NCI-H1436 (cell line): ENCODE measurements at places on chromosomes 16 and 17.
A peak's percentile ranks its signal among the peaks of the same experiment; 100 is the strongest.

DNA sequence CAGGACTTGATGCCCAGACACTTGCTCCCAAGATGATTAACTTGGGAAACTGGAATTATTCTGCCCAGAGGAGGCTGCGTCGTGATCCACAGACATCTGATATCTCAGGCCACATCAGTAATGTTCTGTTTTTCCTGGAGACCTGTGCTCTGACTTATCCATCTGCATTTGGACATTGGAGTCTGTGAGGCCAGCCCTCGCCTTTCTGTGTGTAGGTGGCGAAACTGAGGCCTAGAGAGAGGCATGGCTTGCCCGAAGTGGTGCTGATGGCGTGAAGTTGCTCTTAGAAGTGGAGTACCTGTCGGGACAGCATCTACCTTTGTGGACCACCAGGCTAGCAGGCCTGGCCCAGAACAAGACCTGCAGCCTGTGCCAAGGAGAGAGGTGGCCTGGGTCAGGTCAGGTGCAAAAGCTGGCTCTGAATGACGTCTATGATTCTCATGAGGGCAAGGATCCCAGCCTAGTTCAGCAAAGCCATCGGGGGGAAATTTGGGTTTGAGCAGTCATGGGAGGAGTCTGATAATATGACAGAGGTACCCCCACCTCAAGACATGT lies 186.8 kb upstream of the ZNF469 start:
- no peak for DNase-seq

GRCh38 chr17:17546399-17547185 lies 44.9 kb downstream of the PEMT start:
- no peak for DNase-seq

GRCh38 chr16:12541672-12542071 lies 262.0 kb downstream of the CPPED1 start:
- DNase-seq, result no peak

GRCh38 chr17:49779739-49780231 lies 8.7 kb upstream of the KAT7 start:
- DNase-seq, result peak; percentile 20

DNA sequence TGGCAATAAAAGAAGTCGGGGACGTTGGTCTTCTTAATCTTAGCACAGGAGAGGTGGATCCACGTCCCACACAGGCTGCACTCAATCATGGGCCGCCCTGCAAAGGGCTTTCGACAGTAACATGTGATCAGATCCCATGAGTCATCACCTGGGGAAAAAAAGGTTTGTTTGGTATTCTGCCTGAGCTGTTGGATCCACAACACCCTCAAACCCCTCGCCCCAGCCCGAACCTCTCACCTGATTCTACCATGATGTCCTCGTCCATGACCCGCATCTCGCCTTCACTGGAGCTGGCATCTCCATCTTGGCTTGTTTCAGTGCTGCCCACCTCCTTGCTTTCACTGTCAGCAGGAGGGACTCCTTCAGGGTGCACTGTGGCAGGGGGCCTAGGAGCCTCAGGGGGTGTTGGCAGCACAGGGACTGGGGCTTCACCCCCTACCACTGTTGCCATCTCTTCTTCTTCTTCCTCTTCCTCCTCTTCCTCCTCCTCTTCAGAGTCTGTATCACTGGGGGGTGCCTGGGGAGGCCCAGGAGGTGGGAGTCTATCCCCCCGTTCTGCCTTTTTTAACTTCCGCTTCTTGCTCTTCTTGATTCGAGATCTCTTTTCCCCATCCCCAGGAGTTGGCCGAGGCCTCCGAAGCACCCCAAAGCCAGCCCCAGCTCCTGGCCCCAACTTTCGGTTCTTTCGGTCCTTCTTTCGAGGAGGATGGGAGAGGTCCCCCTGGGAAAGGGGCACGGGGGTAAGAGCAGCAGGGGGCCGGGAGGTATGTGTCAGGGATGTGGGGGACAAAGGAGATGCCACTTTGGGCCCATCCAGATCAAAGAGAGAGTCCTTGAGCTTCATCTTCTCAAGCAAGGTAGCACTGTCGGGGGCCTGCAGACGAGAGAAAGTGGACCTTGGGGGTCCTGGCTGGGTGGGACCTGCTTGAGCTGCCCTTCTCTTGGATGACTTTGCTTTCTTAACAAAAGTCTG lies 1.7 kb upstream of the DVL2 start:
- DNase-seq, result no peak

DNA sequence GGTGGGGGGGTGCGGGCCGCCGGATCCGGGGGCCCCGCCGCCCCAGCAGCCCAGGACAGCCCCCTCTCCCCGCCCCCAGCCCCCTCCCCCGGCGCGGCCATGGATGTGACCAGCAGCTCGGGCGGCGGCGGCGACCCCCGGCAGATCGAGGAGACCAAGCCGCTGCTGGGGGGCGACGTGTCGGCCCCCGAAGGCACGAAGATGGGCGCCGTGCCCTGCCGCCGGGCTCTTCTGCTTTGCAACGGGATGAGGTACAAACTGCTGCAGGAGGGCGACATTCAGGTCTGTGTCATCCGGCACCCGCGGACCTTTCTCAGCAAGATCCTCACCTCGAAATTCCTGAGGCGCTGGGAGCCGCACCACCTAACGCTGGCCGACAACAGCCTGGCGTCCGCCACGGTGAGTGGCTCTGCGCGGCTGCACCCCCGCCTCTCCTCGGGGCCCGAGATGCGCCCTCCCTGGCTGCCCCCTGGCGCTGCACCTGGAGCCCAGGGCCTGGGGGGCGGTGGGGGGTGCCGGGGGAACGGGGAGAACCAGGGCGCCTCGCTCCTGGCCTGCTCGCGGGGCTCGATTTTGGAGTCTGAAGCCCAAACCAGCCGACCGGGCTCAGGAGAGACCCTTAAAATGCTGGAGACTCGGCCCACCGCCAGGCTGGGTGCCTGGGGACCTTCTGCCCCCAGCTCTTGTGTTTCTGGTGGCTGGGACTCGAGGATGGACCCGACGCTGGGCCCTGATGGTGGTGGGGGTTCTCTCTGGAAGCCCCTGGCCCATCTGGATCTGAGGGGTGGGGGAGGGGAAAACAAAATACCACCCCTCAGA lies 744 bp downstream of the CMIP start:
- DNase-seq, result peak; percentile 26

GRCh38 chr17:34082404-34082803 lies 172.7 kb upstream of the CCL2 start:
- no peak for DNase-seq

GRCh38 chr17:55368706-55369105 lies 52.9 kb downstream of the MMD start:
- no peak for DNase-seq

GRCh38 chr16:80527297-80527696 lies 13.5 kb upstream of the DYNLRB2 start:
- no peak for DNase-seq

GRCh38 chr17:18987862-18988545 lies 16.6 kb downstream of the FAM83G start:
- DNase-seq, result no peak

DNA sequence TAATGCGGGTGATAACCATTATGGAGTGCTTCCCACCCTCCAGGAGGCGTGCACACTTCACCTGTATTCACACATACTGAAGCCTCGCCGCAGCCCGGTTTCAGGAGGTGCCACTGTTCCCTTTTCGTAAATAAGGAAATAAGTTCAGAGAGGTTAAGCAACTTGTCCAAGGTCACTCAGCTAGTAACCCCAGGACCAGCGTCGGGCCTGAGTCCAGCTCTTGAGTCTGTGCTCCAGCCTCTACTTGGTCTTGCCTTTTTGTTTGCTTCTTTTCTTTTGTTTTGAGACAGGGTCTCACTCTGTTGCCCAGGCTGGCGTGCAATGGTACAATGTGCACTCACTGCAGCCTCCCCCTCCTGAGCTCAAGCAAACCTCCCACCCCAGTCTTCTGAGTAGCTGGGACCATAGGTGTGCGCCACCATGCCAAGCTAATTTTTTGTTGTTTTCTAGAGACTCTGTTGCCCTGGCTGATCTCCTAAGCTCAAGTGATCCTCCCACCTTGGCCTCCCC lies 63.5 kb upstream of the CIBAR2 start:
- no peak for DNase-seq

DNA sequence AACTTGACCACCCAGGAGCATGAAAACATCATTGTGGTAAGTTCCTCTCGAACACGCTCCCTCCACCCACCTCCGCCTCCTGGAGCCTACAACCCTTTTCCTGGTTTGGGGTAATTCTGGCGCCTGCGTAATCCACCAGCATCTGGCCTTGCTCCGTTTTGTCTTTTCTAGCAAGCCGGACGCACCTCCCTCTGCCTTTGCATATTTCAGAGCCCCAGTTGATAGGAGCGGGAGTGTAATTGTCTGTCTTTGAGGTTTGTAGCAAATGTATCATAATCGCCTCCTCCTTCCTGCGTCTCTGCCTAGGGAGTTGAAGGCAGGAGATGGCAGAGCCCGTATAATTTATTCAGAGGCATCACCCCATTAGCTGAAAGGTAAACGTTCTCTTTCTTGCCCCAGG lies 121.3 kb upstream of the PLCG2 start:
- peak; percentile 80 for DNase-seq

DNA sequence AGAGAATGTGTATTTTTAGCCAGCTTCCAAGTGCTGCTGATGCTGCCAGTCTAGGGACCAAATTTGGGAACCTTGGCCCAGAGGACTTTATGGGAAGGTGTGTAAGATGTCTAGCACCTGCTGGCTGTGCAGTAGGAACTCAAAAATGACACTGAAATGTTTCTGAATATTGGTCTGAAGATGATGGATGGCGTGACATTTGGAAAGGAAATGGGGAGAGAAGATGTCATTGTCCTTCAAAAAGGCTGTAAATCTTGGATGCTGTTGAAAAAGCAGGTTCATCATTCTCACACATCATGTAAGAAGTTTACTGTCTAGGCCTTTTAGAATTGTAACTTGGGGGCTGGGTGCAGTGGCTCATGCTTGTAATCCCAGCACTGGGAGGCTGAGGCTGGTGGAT lies 6.7 kb downstream of the EPN2 start:
- no peak for DNase-seq

- DNase-seq, result no peak
These were observed 82.4 kb downstream of the ANKRD11 start for GRCh38 chr16:89407925-89408300.

DNA sequence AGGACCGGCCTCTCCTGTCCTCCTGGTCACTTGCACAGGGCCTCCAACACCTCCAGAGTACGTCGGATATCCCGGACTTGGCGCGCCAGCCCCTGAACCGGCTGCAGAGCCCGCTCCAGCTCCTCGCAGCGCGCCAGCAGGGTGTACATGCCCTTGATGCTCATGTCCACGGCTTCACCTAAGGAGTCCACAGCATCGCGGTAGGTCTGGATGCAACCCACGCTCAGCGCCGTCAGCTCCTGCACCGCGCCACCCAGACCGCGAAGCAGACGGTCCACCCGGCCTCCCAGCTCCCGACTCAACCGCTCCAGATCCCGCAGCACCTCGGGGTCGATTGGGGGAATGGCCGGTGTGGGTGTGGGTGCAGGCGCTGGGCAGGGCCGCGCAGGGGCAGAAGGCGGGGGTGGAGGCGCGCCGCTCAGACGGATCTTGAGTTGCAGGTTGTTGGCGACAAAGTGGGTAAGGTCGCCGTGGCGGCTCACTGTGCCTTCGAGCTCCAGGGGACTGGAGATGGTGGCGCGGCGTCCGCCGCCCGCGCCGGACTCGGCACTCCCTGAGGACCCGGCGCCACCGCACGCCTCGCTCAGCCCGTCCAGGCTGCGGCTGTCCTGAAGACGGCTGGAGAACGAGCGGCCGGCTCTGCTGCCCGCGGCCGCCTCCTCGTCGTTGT lies 804 bp downstream of the BORCS6 start:
- no peak for DNase-seq

GRCh38 chr17:31378638-31379037 lies 12.8 kb upstream of the RAB11FIP4 start:
- no peak for DNase-seq

DNA sequence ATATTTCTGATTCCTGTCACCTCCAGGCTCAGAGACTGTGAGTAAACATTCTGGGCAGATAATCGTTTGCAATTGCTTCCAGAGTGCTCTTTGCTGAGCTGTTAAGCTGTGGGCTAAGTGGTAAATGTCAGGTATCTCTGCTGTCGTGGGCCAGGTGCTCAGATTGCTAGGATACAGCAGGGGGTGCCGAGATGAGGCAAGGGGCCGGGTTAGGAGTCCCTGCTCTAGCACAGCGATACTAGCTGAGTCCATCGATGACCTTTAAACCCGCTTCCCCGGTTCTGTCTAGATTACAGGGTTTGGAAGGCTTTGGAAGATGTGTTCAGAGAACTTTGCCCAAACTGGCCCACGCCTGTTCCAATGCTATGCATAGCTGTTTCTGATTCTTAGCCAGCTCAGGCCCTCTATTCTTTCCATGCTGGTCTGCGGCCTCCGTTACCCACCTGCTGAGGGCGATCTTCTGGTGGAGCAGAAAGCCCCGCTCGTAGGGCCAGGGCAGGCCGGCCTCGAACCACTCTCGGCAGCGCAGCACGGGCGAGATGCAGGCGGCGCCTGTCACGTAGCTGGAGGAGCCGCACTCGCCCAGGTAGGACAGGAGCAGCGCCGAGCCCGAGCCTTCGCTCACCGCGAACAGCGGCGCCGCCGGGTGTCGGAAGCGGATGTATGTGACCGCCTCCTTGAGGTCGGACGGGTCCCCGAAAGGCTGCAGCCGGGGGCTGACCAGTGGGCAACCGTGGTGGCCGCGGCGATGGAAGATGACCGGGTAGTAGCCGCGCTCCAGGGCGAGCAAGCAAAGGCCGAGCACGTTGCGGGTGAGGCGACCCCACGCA lies 979 bp downstream of the ABHD15 start:
- DNase-seq, result peak; percentile 81

GRCh38 chr17:75571197-75571884 lies 16.3 kb upstream of the MYO15B start:
- DNase-seq, result no peak

GRCh38 chr17:64707050-64707591 lies 45.0 kb upstream of the SMURF2 start:
- DNase-seq, result no peak

GRCh38 chr16:61812251-61812650 lies 224.0 kb downstream of the CDH8 start:
- DNase-seq, result no peak

DNA sequence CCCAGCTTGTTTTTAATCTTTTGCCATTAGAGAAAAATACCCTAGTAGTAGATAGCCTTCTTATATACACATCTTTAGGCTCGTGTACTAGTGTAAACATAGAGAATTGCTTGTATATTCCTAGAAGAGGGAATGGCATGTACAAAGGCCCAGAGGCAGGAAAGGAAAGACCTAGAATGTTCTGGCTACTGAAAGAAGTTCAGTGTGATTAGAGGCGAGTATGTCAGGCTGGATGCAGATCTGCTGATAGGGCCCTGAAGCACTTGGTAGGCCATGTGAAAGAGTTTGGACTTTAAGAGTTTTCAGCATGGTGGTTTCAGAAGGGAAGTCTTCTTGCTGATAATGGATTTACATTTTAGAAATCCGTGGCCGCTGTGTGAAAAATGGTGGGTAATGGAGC lies 17.4 kb downstream of the CTCF start:
- no peak for DNase-seq

GRCh38 chr16:67528870-67529581 lies 397 bp downstream of the RIPOR1 start:
- no peak for DNase-seq
